ENCODE measurements at places on chromosomes 5 and 9. TPM values are rescaled to one million over a fixed set of nuclear protein-coding genes. Genes with fewer than 3 reads are reported as not detected.

Gene SLC34A1
- not detected for total RNA-seq

- DNase-seq: peak; percentile 79
Observed at GRCh38 chr9:124869466-124869985, 7.6 kb downstream of the ARPC5L start.

GRCh38 chr5:168693883-168694282, 114.7 kb upstream of the PANK3 start:
- no peak for DNase-seq

DNA sequence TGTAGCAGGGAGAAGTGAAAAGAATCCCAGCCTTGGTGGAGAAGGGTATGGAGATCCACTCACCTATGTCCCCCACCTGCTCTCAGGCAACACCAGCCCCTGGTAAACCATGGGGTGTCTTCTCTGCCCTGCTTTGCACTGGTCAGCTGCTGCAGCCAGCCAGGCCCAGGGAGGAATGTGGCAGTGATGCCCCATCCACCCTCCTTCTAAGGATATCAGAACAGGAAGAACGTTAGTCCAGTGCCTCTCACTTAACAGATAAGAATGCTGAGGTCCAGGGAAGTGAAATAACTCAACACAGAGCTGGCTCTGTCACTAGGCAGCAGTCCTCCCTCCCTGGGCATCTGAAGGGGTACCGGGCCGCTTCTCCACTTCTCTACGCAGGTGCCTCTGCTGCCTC, 9.7 kb upstream of the PPIC start:
- no peak for DNase-seq

Gene NME5
- 0.44 TPM for total RNA-seq

DNA sequence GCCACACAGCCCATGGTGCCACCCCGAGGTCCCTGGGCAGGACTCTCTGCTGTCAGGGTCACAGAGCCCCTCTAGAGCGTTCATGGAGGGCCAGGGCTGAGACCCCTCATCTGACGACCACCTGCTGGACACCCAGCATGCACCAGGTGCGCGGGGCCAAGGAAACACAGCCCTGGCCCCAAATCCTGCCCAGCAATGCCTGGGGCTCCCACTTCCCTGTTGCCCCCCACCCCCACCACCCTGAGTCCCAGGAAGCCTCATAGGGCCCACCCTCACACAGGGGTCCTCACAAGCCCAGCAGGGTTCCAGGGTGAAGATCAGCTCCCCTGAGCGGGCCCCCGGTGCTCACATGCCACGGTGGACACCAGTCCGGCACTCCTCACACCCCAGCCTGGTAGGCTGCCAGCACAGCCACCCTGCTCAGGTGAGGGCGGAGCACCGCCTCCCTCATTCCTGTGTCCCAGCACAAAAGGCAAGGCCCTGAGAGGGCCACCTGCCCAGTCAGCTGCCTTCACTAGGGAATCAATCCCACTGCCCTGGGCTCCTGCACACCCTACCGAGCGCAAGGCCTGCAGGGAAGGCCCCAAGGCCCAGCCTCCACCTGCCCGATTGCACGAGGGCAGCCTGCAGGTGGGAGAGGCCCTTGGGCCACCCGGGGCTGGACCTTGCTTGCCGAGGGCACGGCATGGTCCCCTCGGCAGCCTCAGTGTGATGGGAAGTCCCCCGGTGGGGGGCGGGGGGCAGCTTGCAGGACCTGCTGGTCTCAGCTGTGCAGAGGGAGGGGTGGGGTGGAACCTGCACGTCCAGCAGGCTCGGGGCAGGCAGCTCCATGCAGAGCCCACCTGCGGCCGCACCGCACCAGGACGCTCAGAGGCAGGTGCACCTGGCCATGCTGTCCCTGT, 56.4 kb upstream of the UBAC1 start:
- DNase-seq: peak; percentile 61

- no peak for DNase-seq
Observed at GRCh38 chr9:131677049-131677443, 62.8 kb downstream of the RAPGEF1 start.

GRCh38 chr9:134982311-134982710, 64.6 kb upstream of the FCN1 start:
- DNase-seq: no peak

GRCh38 chr9:89107406-89107805, 71.2 kb downstream of the SHC3 start:
- DNase-seq: no peak

DNA sequence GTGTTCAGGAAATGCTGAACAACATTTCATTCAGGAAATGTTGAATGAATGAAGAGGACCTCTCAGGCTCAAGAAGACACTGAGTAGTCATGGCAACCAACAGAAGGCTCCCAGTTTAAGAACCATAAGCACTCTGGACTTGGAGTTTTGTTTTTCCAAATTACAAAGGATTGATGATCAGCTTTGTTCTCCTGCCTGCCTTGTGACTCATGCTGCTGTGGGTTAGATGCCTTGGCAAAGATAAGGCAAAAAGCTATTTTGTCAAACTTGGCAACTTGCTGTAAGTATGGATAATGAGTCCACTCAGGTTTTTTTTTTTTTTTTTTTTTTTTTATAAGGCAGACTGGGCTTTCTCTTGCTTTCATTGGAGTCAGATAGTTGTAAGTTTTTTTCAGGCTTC, 365.0 kb downstream of the TMEM232 start:
- DNase-seq: no peak

DNA sequence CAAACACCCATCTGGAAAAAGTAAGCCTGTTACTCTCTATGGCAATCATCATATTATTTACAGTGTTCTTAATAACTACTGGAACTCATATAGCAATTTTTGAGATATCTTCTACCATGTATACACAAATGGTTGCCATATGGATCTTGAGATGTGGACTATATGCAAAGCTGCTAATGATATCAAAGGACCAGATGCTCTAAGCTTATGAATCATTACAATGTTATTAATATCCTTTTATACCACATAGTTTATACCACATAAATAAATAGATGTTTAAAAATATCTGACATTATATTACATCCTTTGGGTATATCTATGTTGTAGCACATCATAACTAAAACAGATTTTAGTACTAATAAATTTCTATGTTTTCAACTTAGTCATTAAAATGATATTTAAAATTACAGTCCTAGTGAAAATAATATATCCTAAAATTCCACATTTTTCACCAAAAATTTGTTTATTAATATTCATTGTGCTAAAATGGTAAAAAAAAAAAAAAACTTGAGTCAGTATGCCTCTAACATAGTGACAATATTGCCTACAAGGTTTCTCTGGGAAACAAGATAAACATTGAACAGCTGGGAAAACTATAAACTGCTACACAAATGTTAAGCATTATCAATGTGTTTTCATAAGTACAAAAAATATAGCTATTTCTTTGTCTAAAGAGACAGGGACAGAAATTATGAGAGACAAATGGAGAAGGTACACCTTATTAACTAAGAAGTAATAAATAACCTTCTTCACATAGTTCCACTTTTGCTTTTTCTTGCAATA, 85.5 kb downstream of the DTWD2 start:
- no peak for DNase-seq

DNA sequence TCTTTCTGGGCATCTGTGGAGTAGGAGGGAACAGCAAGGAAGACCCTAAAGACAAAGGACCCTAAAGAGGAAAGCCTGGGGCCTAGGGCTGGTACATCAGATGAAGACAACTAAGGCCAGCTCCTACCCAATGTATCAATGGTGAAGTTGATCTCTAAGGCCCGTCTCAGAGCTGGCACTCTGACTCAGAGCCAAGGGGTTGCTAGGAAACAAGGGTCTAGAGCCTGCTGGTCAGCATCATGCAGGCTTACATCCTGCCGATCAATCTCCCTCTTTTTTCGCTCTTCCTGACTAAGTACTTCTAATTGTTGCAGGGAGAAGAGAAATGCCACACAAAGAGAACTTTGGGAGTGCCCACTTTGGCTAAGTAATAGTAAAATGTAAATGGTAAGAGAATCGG, 26.2 kb downstream of the TRIM32 start:
- DNase-seq: no peak

GRCh38 chr5:154937186-154937717, 759 bp downstream of the GEMIN5 start:
- DNase-seq: no peak

Gene TMEFF1
- 36.9 TPM for total RNA-seq

GRCh38 chr5:61949054-61949678, 356.8 kb upstream of the KIF2A start:
- DNase-seq: no peak

GRCh38 chr5:32202394-32202793, 28.3 kb upstream of the GOLPH3 start:
- DNase-seq: no peak

DNA sequence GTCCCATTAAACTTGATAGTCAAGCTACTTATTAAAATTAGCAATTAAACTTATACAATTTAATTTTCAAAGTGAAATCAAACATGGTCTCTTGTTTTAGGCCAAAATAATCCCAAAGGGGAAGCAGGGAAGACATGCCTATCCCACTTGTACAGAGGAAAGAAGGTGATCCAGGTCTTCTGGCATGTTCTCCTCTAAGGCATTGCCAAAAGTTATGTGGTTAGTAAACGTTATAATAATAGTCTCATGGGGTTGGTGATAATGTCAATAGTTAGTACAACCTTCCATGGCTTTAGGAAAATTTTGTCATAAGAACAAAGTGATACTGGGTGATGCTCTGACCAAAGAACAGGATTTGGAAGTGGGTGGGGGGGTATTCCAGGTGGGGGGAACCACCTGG, 52.8 kb downstream of the ROR2 start:
- no peak for DNase-seq

GRCh38 chr9:130770679-130771442, 64.2 kb upstream of the ABL1 start:
- peak; percentile 61 for DNase-seq

GRCh38 chr9:137387114-137387890, 35.7 kb downstream of the EXD3 start:
- DNase-seq: no peak

GRCh38 chr9:116990592-116990991, 303.5 kb downstream of the TRIM32 start:
- DNase-seq: no peak

DNA sequence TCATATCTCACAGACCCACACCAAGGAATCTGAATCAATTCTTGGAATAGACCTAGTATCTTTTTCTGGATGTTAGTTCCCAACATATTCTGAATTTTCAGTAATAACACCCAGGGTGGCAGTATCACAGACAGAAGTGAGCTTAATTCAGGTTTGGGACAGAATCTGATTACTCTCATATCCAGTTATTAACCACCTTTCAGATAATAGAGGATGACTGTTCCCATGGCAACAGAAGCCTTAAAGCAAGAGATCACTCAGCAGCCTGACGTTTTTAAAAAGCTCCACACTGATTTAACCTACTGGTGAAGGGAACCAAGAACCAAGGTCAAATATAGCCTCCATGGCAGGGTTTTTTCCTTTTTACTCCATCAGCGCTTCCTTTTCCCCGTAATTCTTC, 68.4 kb downstream of the ACTBL2 start:
- no peak for DNase-seq

- DNase-seq: no peak
Observed at GRCh38 chr9:109512170-109512756, 14.2 kb upstream of the PTPN3 start.

GRCh38 chr9:35859990-35860339, 10.2 kb downstream of the OR13J1 start:
- peak; percentile 5 for DNase-seq

Gene ZNG1A
- total RNA-seq: 9.4 TPM

Gene SEMA4D
- 23.6 TPM for total RNA-seq

Gene PSAT1
- 224 TPM for total RNA-seq

GRCh38 chr9:37198039-37198729, 77.8 kb downstream of the ZCCHC7 start:
- DNase-seq: no peak

DNA sequence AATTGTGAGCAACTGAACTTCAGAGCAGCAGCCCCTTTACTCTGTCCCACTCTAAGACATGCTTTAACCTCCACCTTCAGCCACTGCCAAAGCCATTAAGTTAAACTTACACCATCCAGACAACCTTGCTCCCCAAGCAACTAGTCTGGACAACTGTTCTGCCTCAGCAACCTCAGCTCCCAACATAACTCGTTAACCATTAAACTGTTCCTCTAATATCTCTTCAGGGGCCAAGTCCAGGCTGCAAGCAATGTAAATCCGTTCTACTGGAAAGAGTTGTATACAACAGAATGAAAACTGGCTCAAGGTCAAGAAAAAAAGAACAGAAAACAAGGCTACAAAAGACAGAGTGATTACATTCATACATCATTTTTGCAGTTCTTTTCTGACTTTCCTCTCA, 131.7 kb upstream of the TARS1 start:
- no peak for DNase-seq

Gene NAIF1
- total RNA-seq: 12.3 TPM

- no peak for DNase-seq
Observed at GRCh38 chr5:35038891-35039290, 8.9 kb downstream of the AGXT2 start.

DNA sequence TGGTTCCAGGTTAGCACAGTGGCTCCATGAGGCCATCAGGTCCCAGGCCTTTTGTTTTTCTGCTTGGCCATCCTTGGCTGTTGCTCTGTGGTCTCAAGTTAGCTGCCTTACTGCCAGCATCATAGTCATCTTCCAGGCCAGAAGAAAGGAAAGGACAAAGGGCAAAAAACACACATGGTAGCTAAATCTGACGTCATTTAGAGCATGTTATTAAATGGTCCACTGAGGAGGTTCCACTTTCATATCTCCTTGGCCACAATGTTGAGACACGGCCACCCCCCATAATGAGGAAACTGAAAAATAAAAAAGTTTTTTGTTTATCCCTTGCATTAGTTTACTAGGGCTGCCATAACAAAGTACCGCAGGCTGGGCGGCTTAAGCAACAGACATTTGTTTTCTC, 106.4 kb upstream of the NIPBL start:
- no peak for DNase-seq

DNA sequence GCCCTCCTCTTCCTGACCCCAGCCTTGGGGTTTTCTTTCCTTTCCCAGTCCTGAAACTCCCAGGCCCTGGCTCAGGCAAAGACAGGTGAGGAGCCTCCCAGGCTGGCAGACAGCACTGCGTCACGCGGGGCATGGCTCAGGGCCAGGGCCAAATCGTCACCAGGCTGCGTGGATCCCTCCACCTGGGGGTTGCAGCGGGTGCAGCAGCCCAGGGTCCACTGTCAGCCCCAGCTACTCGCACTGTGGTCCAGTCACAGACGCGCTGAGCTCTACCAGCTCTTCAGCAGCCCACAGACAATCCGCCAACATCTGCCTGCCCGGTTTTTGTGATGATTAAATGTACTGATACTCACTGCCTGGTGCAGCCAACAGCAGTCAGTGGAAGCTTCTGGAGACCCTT, 12.1 kb downstream of the FAM78A start:
- DNase-seq: peak; percentile 79

Gene RGS14
- total RNA-seq: 31.0 TPM

Gene FAXDC2
- total RNA-seq: 9.6 TPM

Gene FAM78A
- 3.4 TPM for total RNA-seq

Gene TTF1
- 14.5 TPM for total RNA-seq

- DNase-seq: no peak
Observed at GRCh38 chr5:170451747-170452365, 52.0 kb upstream of the KCNIP1 start.

DNA sequence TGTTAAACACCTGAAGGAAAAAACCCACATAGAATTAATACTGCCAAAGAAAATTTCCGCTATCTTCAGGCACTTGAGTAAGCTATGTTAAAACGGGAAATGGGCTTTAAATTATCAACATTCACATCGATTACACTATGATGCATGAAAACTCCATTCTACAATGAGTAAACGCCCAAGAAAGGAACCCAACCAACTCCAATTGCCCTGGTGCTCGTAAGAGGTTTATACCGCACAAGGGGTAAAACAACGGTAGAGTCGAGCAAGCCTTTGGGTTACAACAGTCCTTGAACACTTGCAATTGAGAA, 1.0 kb downstream of the AGTPBP1 start:
- DNase-seq: no peak
